ENCODE measurements at places on chromosomes 16 and 17. TPM values are rescaled to one million over a fixed set of nuclear protein-coding genes. Genes with fewer than 3 reads are reported as not detected.

- no peak for DNase-seq
These were observed 15.1 kb downstream of the NGFR start for GRCh38 chr17:49510059-49510719.

Gene TEKT5
- 0.13 TPM for total RNA-seq

Gene FOXL1
- total RNA-seq, result 0.40 TPM

Gene PRSS33
- not detected for total RNA-seq

Gene PRMT7
- total RNA-seq, result 40.7 TPM

All from muscle of leg (tissue), 16 donors.